T-helper 17 cell (primary cell): ENCODE measurements at places on chromosomes 3 and 15.
A peak's percentile ranks its signal among the peaks of the same experiment; 100 is the strongest.

DNA sequence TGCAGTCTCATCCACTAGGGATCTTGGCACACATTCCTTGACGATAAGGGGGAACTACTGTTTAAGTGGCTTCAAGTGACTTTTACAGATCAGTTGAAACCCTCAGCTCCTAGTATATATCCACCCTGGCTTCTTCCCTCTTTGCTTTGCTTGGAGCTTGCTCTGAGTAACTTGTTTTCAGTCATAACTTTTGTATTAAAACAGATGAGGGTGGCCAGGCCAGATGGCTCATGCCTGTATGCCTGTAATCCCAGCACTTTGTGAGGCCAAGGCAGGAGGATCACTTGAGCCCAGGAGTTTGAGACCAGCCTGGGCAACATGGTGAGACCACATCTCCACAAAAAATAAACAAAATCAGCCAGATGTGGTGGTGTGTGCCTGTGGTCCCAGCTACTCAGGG is 42.4 kb downstream of the EOMES start:
- no peak overlapping the region for H3K4me3 ChIP-seq
- H3K27me3 ChIP-seq: no peaks in the 10 kb centered on the region
- no peak for DNase-seq
- peaks cover 10% of the 10 kb centered on the region for H3K4me1 ChIP-seq
- no peaks in the 10 kb centered on the region for H3K36me3 ChIP-seq
- peak overlapping the region; percentile 78 for H3K27ac ChIP-seq

DNA sequence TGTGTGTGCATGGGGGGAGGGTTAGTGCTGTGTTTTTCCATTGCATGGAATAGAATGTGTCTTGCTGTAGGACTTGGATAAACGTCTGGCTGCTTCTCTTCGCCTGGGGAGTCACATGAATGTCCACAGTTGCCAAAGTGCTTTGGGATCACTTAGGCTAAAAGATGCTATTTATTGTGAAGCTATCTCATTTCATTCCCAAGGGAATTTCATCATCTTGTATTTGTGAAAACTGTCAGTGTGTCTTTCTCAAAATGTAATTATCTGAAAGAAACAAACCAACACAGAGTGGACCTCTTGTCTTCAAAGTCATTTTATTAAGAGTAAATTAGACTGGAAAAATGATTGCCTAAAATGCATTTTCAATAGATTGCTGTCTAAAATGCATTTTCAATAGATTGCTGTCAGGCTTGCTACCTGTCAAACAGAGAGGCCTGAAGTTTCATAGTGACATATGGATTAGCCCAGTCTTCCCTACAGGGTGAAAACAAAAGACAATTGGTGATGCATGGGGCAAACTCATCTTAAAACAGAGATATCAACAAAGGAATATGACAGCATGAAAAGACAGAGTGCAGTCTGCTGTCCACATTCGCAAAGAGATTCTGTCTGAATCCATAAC is 117.1 kb upstream of the GOLIM4 start:
- H3K36me3 ChIP-seq: no peaks in the 10 kb centered on the region
- no peak overlapping the region for H3K4me3 ChIP-seq
- no peaks in the 10 kb centered on the region for H3K27me3 ChIP-seq
- H3K4me1 ChIP-seq: peaks cover 11% of the 10 kb centered on the region
- DNase-seq: no peak

- no peak overlapping the region for H3K27ac ChIP-seq
- no peak overlapping the region for H3K4me3 ChIP-seq
- DNase-seq: no peak
- H3K27me3 ChIP-seq: peaks cover 26% of the 10 kb centered on the region
- H3K4me1 ChIP-seq: no peaks in the 10 kb centered on the region
Measured at GRCh38 chr3:170734735-170735065, 135.3 kb downstream of the RPL22L1 start.

GRCh38 chr15:46815765-46816164 is 901.5 kb upstream of the SEMA6D start:
- no peak for DNase-seq
- no peaks in the 10 kb centered on the region for H3K4me1 ChIP-seq
- H3K36me3 ChIP-seq: no peaks in the 10 kb centered on the region
- no peak overlapping the region for H3K4me3 ChIP-seq
- H3K27ac ChIP-seq: no peak overlapping the region

- H3K36me3 ChIP-seq: no peaks in the 10 kb centered on the region
- H3K27me3 ChIP-seq: no peaks in the 10 kb centered on the region
- DNase-seq: no peak
- H3K4me3 ChIP-seq: peak overlapping the region; percentile 84
Measured at GRCh38 chr3:39181408-39182335, 10.7 kb downstream of the XIRP1 start.

DNA sequence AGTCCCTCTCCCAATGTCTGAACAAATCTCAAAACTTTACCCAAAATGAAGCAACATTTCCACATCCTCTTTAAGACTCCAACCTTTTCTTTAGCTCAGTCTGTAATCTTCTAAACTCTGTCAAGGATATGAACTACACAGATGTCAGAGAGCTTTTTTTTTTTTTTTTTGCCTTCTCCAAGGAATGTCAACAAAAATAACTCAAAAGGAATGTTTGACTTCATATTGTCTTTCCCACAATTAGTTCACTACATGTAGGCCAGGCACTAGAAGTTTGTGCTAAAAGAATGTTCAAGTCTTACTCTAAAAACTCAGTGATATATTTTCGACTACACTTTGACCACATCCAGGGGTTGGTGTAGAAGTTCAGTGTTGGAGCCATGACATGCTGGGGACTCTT is 37.1 kb downstream of the ADAMTS9 start:
- H3K36me3 ChIP-seq: no peaks in the 10 kb centered on the region
- no peak for DNase-seq
- no peak overlapping the region for H3K27ac ChIP-seq
- no peaks in the 10 kb centered on the region for H3K27me3 ChIP-seq
- no peak overlapping the region for H3K4me3 ChIP-seq
- H3K4me1 ChIP-seq: no peaks in the 10 kb centered on the region

- no peak for DNase-seq
- H3K27ac ChIP-seq: peak overlapping the region; percentile 63
- peaks cover 5% of the 10 kb centered on the region for H3K36me3 ChIP-seq
- H3K4me3 ChIP-seq: no peak overlapping the region
- H3K4me1 ChIP-seq: peaks cover 36% of the 10 kb centered on the region
Measured at GRCh38 chr15:90040618-90041017, 39.5 kb downstream of the ZNF710 start.

- peaks cover 55% of the 10 kb centered on the region for H3K27me3 ChIP-seq
- no peak for DNase-seq
- no peak overlapping the region for H3K4me3 ChIP-seq
- no peaks in the 10 kb centered on the region for H3K36me3 ChIP-seq
- no peak overlapping the region for H3K27ac ChIP-seq
- H3K4me1 ChIP-seq: peaks cover 4% of the 10 kb centered on the region
Measured at GRCh38 chr3:53536282-53536681, 41.9 kb downstream of the CACNA1D start.

DNA sequence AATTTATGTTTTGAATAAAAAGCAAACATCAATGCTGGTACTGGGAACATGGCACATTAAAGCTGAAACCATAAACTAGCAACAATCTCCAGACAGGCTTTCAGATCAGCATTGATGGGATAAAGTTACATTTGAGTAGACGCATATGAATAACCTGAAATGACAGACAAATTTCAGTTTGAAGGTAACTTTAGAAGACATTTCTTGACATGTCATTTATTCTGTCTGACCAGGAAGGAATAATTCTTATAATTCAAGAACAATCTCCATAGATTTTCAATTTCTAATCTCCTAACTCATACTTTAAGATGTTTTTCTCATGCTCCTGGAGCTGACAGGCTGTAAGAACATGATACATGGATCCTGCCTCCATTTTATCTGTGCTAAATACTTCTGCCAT is 69.8 kb downstream of the PLCH1 start:
- H3K4me1 ChIP-seq: no peaks in the 10 kb centered on the region
- no peak overlapping the region for H3K27ac ChIP-seq
- DNase-seq: no peak
- H3K4me3 ChIP-seq: no peak overlapping the region
- peaks cover 30% of the 10 kb centered on the region for H3K27me3 ChIP-seq

DNA sequence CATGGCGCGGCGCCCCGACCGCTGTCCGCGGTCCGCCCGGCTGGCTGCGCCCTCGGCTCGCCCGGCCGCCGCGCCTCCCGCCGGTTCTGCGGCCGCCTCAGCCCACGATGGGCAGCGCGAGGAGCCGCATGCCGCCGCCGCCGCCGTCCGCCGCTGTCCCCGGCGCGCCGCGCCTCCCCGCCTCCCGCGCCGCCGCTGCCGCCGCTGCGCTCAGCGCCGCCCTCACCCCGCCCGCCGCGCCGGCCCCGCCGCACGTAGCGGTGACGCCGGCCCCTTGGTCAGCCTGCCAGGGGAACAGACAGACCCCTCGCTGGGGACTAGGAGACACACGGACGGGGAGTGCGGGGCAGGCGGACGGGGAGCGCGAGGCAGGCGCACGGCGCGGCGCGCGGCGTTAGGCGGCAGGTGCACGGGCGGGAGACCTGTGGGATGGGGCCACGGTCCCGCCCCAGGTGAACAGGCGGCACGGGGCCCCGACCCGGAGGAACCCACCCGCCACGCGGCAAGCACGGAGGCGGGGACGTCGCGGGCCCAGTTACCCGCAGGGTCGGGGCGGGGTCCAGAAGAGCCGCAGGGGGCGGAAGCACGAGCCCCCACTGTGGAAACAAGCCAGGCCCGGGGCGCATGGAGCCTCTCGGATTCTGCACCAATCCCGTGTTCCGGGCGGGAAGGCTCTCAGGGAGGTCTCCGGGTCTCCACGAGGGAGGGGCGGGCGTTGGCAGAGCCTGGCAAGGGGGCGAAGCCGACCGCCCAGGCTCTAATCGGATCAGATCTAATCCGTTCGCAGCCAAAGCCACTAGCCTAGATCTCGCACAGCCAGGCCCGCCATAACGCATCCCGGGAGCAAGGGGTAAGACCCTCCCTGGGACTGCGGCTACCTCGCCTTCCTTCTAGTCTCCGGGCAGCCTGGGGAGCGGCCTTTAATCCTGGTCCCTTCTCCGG is at the start of gene CSPG5:
TSS of gene CSPG5 (minus strand) at position 175 of the 942 bp plus-strand sequence. CDS start at position 3, 172 bp downstream.
- H3K27me3 ChIP-seq: peaks cover 16% of the 10 kb centered on the region
- DNase-seq: peak; percentile 27
- peak within 1 kb of the TSS; percentile 77 for H3K4me3 ChIP-seq
- peaks cover 2% of the 10 kb centered on the region for H3K36me3 ChIP-seq

GRCh38 chr3:190396001-190396400 is 8.0 kb downstream of the CLDN16 start:
- H3K27ac ChIP-seq: no peak overlapping the region
- no peaks in the 10 kb centered on the region for H3K36me3 ChIP-seq
- H3K4me1 ChIP-seq: peaks cover 2% of the 10 kb centered on the region
- peaks cover 9% of the 10 kb centered on the region for H3K27me3 ChIP-seq

GRCh38 chr15:79067072-79067833 is 23.3 kb downstream of the RASGRF1 start:
- peaks cover 11% of the 10 kb centered on the region for H3K4me1 ChIP-seq
- H3K27me3 ChIP-seq: peaks cover 19% of the 10 kb centered on the region
- H3K4me3 ChIP-seq: no peak overlapping the region

- H3K27me3 ChIP-seq: no peaks in the 10 kb centered on the region
- no peak for DNase-seq
- H3K4me3 ChIP-seq: no peak overlapping the region
- no peaks in the 10 kb centered on the region for H3K4me1 ChIP-seq
Measured at GRCh38 chr3:149736175-149736952, 15.9 kb downstream of the COMMD2 start.

DNA sequence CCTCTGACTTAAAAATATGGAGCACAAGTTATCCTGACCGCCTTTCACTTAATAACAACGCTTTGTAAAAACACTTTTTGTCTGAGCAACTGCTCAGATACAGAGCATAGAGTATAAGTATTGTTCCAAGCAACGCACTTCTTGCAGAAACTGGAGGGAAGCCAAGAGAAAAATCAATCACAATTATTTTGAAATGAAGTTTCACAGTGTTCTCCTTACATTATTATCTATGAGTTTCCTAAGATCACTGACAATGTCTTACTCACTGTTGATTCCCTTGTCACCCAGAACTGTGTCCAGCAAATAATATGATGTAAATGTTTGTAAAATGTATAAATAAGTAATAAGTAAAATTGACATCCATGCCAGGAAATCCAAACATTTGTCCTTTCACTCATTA is 184.6 kb upstream of the GPR149 start:
- H3K27me3 ChIP-seq: no peaks in the 10 kb centered on the region
- H3K27ac ChIP-seq: no peak overlapping the region
- no peaks in the 10 kb centered on the region for H3K4me1 ChIP-seq
- H3K36me3 ChIP-seq: no peaks in the 10 kb centered on the region

DNA sequence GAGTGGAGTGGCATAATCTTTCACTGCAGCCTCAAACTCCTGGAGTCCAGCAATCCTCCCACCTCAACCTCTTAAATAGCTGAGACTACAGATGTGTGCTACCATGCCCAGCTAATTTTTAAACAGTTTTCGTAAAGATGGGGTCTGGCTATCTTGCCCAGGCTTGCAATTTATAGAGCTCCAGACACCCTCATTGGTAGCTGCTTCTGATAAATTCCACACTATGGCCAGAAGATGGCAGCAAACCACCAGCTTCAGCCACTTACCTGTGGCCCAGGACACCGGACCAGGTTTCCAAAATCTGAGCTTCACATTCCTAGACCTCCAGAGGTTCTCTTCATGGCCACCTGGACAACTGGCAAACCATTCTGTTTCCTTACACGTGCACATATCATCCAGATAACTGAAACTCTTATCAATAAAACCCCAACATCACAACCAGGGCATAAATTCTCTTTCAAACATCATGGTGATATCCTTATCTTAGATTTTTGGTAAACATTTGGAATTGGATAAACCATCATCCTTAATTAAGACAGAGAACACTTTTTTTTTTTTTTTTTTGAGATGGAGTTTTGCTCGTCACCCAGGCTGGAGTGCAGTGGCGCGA is 28.9 kb downstream of the FBXW12 start:
- H3K4me1 ChIP-seq: peaks cover 8% of the 10 kb centered on the region
- peaks cover 31% of the 10 kb centered on the region for H3K27me3 ChIP-seq
- peak; percentile 41 for DNase-seq
- H3K27ac ChIP-seq: no peak overlapping the region

DNA sequence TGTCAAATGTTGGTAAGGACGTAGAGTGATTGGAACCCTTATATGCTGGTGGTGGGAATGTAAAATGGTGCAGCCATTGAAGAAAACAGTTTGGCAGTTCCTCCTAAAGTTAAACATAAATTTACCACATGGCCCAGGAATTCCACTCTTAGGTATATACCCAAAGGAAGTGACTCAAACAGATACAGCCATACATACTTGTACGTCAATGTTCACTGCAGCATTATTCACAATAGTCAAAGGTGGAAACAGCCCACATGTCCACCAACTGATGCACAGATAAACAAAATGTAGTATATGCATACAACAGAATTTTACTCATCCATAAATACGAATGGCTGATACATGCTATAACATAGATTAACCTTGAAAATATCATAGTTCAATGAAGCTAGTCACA is 13.2 kb downstream of the CLASP2 start:
- H3K4me1 ChIP-seq: peaks cover 11% of the 10 kb centered on the region
- DNase-seq: no peak
- no peak overlapping the region for H3K27ac ChIP-seq
- no peak overlapping the region for H3K4me3 ChIP-seq

- peaks cover 6% of the 10 kb centered on the region for H3K36me3 ChIP-seq
- peaks cover 68% of the 10 kb centered on the region for H3K4me1 ChIP-seq
- H3K27me3 ChIP-seq: no peaks in the 10 kb centered on the region
- H3K4me3 ChIP-seq: peak overlapping the region; percentile 81
- H3K27ac ChIP-seq: peak overlapping the region; percentile 100
Measured at GRCh38 chr3:33061782-33062181, 35.2 kb downstream of the GLB1 start.
